ENCODE measurements at places on chromosomes 4 and X.

DNA sequence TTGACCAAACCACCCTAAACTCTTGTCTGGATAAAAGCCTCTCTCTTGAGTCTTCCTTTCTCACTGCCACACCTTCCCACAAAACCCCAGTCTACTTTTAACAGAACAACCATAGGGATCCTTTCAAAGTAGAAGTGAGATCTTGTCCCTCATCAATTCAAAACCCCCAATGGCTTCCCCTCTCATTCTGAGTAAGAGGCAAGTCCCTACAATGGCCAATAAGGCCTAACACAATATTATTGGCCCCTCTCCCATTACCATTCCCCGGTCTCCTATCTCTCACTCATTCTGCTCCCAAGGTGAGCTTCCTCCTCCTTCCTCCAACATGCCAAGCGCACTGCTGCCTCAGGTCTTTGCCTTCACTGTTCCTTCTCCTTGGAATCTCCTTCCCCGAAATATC is 57.1 kb downstream of the REELD1 start:
- DNase-seq: no peak

DNA sequence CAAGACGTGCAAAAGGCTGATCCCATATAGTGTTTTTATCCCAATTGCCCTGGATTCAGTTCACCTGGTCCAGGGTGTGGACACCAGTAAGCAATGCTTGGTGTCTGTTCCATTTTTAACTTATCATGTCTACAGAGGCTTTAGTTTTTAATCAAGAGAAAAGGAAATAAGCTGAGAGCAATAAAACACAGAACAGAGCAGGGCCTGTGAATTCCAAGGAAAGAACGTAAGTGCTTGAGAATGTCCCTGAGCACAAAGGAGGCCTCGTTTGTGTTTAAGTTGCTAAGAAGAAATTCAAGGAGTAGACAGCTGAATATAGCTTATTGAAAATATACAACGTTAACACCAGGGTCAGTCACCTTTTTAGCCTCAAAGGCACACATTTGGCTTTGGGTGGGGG is 191.3 kb downstream of the GPC3 start:
- no peak for DNase-seq

GRCh38 chrX:19673375-19674040 is 158.2 kb upstream of the MAP3K15 start:
- DNase-seq: no peak

DNA sequence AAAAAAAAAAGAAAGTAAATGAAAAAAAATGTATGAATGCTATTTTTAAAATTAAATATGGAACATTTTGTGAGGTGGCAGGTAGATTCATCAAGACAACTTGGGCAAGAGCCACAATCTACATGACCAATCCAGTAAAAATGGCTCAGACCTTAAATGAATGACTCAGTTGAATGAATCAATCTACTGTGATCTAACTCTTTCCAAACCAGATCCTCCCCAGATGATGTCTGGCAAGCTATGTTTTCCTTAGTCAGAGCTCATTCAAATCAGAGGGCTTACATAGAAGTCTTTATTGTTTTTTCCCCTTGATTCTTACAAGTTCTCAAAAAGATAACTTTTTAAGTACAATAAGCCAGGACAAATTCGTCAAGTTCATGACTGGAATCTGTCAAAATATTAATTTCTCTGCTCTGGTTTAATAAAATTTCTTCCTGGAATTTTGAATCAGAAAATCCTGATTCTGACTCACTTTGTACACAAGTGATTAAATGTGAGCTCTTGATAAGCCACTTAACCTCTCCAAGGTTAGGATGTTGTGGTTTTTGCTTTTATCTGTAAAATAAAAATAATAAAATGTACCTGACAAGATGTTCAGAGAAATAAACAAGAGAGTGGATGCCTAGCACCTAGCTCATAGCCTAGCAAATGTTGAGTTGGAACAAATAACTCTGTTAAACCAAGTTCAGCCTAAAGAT is 105.6 kb upstream of the SMIM31 start:
- no peak for DNase-seq

GRCh38 chrX:124016825-124017224 is 55.3 kb downstream of the STAG2 start:
- no peak for DNase-seq

DNA sequence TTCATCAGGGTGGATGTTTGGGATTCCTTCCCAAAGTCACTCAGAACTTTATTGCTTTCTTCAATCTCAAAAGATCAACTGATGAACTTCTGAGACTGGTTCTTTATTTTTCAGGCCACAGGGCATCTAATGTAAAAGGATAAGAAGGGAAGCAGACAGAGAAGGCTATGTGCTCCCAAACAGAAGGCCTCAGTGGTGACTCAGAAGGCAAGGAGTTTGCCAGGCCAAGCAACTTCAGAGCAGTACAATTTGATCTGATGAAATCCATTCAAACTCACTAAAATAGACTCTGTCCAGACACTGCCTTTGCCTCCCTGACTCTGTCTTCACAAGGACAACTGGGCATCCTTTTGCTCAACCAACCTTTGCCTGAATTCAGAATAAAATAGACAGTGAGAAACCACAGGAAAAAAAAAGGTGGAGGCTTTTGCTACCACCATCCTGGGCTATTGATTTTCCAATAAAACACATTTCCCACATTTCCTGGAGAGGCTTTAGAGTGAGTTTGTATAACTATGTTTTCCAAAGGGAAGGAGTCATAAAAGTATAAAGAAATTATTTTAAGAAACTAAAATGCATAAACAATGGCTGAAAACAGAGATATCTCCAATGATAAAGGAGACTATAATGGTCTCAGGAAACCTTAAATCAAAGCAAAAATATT is 55.2 kb downstream of the ARHGEF6 start:
- no peak for DNase-seq

- no peak for DNase-seq
Measured at GRCh38 chr4:15075875-15076274, 73.6 kb downstream of the CPEB2 start.

DNA sequence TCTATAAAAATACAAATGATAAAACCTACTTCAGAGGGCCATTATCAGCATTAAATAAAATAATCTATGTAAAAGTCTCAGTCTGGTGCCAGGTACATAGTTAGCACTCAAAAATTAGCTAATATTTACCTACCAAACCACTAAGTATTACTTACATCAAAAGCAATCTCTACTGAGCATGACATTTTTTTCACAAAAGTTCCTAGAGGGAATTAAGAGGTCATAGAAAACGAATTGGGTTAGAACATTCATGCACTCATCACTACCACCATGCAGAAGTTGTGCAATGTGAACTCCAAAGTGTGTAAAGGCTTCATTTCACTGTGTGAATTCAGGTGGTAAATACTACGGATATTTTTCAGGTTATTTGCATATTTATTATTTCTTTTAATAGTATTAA is 209.5 kb upstream of the FGF13 start:
- no peak for DNase-seq

- no peak for DNase-seq
Measured at GRCh38 chrX:140297273-140297672, 207.6 kb downstream of the SOX3 start.

DNA sequence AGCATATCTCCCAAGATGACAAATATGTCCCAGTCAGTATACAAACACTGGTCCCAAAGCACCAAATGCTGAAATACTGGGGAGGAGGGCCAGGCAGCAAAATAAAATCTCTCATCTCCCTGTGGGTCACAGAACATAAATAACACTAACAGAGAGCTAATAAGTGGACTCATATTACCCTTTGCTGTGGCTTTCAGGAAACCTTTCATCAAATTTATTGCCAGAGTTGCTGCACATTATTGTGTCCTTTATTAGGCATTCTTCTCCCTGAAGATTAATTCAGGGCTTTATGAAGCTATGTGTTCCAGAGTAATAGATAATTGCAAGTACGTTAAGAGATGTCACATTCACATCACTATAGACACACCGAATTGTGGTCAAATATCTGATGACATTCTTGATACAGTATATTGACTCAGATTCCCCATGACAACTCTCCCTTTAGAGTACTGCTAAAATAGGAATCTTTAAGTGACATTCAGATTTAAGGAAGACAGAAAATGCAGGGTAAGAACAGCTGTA is 124.1 kb upstream of the PRR32 start:
- no peak for DNase-seq

DNA sequence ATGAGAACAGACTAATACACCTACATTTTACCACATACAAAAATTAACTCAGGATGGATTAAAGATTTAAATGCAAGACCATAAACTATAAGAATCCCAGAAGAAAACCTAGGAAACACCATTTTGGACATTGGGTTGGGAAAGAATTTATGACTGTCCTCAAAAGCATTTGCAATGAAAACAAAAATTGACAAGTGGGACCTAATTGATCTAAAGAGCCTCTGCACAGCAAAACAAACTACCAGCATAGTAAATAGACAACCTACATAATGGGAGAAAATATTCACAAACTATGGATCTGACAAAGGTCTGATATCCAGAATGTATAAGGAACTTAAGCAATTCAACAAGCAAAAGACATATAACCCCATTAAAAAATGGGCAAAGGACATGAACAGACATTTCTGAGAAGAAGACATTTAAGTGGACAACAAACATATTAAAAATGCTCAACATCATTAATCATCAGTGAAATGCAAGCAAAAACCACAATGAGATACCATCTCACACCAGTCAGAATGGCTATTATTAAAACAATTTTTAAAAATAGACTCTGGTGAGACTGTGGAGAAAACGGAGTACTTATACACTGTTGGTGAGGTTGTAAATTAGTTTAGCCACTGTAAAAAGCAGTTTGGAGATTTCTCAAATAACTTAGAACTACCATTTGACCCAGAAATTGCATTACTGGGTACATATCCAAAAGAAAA is 221.7 kb upstream of the DIPK2B start:
- DNase-seq: no peak

DNA sequence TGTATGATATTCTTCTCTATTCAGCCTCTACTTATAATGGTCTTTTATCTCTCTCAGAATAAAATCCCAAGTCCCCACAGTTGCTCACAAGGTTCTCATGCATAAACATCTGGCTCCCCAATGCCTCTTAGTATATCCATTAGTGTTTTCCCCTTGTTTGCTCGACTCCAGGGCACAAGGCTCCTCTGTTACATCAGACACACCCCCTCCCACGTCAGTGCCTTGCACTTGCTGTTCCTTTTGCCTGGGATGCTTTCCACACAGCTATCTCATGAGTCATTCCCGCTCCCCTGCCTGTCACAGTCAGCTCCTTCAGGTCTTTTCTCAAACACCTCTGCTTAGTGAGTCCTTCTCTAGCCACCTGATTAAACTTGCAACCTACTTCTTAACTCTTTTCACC is 260.2 kb downstream of the IL1RAPL1 start:
- no peak for DNase-seq

GRCh38 chr4:11149612-11150259 is 279.0 kb downstream of the HS3ST1 start:
- no peak for DNase-seq

DNA sequence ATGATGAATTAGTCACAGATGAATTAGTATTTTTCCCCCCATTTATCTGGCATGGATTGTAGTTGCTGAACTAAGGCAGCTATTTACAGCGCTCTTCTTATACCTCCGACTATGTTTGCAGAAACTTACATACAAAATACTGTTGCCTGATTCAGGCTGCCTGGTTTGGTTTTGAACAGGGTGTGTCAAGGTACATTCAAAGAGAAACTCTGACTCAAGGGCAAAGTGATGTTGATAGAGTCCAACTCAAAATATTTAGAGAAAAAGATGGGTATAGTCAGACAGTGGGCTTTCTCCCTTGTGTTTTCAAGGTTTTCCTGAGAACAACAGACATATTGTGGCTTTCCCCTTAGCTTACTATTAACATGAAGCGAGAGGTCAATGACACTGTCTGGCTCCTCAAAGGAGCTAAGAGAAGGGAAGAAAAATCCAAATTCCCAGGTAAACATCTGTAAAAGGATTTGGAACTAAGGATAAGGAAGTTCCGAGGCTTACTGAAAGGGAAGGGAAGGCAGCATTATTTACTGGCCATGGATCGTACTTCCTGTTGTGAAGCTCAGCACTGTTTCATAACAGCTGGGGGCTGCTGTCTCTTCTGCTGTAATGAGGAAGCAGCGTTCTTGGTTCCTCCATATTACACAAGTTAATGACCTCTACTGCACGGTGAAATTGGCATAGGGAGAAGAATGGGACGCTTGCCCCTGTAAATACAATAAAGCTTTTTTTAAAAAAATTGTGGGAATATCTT is 30.9 kb downstream of the FAM9C start:
- no peak for DNase-seq

GRCh38 chr4:74030285-74030684 is 8.2 kb downstream of the CXCL3 start:
- no peak for DNase-seq

- DNase-seq: no peak
Measured at GRCh38 chrX:23263892-23264291, 70.8 kb upstream of the PTCHD1 start.

DNA sequence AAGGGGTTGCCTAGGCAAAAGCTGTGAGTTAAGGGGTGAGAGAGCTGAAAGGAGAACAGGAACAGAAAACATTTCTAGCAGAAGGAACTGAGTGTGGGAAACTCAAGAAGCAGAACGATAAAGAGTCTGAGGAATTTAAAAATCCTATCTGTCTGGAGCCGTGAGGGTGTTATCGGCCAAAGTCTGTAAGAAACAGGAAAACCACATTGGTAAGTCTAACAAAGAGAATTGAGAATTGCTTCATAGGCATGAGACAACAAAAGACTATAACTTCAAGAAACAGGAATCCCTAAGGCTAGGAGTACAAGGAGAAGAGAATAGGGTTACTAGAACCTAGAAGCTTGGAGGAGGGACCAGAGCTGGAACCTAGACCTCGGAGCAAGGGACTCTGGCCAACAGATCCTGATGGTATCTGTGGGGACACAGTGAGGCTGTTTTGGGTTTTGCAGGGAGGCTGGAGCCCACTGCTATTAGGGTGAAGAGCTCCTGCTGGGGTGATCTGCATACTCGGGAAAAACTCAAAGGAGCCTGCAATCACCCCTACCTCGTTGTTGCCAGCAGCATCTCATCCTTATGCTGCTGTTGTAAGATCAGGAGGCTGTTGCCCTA is 175.6 kb downstream of the FBXO8 start:
- no peak for DNase-seq

DNA sequence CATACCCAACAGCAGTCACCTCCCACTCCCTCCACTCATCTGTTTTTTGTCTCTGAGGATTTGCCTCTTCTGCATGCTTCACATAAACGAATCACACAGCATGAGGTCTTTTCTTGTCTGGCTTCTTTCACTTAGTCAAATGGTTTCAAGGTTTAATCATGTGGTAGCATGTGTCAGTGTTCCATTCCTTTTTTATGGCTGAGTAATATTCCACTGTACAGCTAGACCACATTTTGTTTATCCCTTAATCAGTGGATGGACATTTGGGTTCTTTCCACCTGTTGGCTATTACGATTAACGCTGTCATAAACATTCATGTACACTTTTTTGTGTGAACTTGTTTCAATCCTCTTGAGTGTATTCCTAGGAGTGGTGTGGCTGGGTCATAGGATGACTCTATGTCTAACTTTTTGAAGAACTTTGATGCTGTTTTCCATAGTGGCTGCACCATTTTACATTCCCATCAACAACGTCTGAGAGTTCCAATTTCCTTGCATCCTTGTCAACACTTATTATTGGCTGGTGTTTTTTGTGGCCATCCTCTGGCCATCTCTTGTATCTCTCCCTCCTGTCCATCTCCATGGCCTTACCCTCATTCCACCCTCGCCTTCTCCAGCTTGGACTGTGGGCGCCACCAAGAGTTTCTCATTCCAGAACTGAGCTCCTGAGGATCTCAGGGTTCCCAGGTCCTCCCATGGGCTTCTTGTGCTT is 12.4 kb upstream of the NSG1 start:
- no peak for DNase-seq

Measured in T-helper 9 cell (primary cell).